Renal cortex interstitium (tissue), 15 donors: ENCODE measurements at places on chromosomes 13 and 19. TPM values are rescaled to one million over a fixed set of nuclear protein-coding genes. Genes with fewer than 3 reads are reported as not detected.

DNA sequence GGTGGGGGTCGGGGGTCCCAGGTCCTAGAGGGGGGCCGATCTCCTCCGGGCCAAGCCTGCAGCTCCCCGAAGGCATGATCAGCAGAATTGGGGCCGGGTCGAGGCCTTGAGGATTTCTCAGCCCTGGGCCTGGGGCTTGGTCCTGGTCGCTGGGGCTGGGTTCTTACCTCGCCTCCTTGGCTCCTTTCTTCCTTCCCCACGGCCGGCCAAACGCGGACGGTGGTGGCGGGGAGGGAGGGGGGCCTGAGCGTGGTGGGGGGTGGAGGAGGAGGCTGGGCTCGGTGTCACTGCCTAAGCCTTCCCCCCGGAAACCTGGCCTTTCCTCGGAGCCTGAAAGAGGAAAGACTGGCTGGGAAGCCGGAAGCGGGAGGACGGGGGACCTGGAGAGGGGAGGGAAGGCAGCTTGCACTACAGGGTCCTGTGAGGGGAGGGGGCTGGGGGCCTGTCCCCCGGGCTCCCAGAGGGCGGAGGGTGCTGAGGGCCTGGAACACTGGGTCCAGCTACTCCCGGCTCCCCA lies at the start of gene ZNF579:
TSS of gene ZNF579 (minus strand) at position 221 of the 517 bp plus-strand sequence. CDS start 1,209 bp downstream, outside the sequence.
- peak; percentile 85 for DNase-seq

- DNase-seq, result no peak
Observed at GRCh38 chr13:91323349-91323748, 24.1 kb upstream of the MIR17HG start.

GRCh38 chr13:68380041-68380973 lies 1150.2 kb upstream of the PCDH9 start:
- no peak for DNase-seq

- DNase-seq, result no peak
Observed at GRCh38 chr13:50914848-50915247, 5.3 kb downstream of the RNASEH2B start.

DNA sequence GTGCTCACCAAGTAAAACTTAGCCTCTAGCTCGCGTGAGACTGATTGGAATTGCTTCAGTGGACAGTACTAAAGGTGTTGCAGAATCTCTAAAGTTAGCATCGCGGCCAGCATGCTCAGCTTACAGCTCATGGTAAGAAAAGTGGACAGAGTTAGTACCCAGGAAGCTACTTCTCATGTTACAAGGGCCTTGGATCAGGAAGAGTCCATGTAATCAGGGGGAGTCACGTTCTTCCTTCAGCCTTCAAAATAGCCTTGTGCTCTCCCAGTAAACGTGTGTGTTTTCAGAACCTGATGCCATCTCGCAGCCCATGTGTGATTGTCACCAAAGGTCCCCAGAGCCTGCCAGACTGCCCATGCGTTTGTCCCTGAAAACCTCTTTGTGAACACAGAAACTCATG lies 195.8 kb upstream of the RNF113B start:
- DNase-seq, result peak; percentile 70

GRCh38 chr13:113203507-113204377 lies 4.7 kb downstream of the PCID2 start:
- DNase-seq, result no peak

- no peak for DNase-seq
Observed at GRCh38 chr13:24100188-24100587, 60.3 kb upstream of the SPATA13 start.

GRCh38 chr19:6724631-6725492 lies 4.4 kb upstream of the C3 start:
- no peak for DNase-seq

- DNase-seq, result no peak
Observed at GRCh38 chr19:11031421-11032070, 57.7 kb upstream of the LDLR start.

GRCh38 chr13:108214441-108215271 lies 680 bp downstream of the LIG4 start:
- no peak for DNase-seq

DNA sequence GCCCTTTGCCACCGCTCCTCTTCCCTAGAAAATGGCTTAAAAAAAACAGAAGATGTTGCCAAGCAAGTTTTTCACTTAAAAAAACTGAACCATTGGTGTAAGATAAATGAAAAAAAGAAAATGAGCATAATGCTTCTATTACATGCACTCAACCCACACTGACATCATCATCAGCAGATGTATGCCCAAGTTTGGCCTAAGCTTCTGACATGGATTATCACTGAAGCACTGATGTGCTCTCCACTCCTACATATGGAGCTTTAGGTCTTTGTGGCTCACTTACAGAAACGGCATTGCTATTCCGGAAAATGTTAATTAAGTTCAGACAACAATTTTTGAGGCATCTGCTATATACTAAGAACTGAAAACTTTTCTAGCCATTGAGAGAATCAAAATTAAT lies 8.0 kb downstream of the RXFP2 start:
- DNase-seq, result no peak

DNA sequence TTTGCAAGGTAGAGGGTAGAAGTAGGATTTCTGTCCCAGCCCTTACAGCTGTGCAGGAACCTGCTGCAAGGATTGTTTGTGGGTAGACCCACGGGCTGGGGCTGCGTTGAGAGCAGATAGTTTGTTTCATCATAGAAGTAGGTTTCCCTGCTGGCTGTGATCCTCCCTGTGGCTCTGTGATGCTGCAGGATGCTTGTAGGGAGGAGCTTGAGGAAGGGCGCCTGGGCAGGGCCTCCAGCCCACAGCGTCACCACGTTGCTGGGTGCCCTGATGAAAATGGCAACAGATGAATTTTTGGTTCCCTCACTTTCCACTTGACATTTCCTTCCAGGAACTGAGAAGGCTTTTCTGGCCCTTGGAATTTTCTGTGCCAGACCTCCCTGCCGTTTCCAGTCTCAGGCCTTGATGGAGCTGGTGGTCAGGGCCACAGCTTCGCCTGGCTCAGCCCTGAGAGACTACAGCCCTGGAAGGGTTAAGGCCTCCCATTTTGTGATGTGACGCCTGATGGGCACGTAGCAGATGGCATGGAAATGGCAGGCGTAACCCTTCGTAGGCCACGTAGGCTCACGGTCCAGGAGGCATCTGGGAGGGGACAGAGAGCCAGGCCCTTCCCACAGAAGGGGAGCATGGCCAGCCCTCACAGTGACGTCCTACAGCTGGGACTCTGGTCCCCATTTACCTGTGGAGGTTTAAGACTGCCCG lies 42.2 kb downstream of the GATAD2A start:
- DNase-seq, result no peak

GRCh38 chr13:58712191-58712590 lies 1080.6 kb downstream of the PCDH17 start:
- DNase-seq, result no peak

GRCh38 chr19:54469496-54469934 lies 3.6 kb downstream of the CDC42EP5 start:
- no peak for DNase-seq

GRCh38 chr19:35712567-35713505 lies 5.0 kb upstream of the KMT2B start:
- no peak for DNase-seq

GRCh38 chr19:33302175-33302973 lies at the start of gene CEBPA:
Gene CEBPA, minus strand, starts transcription at chr19:33302534. Its CDS starts 120 bp downstream, at chr19:33302414.
- peak; percentile 66 for DNase-seq

DNA sequence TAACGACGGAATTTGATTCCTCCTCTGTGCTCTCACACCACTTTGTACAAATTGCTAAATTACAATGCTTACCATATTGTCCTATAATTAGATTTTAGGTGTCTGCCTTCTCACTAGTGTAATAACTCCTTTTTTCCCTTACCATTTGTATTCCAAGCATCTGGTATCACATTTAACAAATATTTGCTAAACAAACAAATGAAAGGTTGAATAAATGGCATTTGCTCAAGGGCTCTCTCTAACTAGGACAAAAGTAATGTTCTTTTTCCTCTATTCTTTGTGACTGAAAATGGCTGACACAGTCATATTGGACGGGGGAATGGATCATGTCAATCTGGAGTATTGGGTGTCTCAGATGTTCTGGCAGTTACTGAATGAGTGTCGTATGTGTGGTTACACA lies 99.7 kb downstream of the ENOX1 start:
- no peak for DNase-seq

DNA sequence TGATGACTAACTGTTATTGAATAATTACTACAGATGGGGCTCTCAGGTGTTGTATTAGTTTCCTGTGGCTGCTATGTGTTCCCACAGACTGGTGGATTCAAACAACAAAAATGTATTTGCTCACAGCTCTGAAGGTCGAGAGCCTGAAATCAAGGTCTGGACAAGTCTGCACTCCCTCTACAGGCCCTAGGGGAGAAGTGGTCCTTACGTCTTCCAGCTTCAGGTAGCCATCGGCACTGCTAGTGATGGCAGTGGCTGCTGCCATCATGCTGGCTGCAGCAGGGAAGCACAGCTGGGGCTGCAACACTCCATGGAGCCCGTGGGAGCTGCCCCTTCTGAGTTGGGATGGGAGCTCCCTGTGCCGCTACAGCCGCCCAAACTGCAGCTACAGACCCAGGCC lies 1.9 kb downstream of the TEX26 start:
- no peak for DNase-seq

GRCh38 chr13:108812661-108813060 lies 183.2 kb downstream of the MYO16 start:
- no peak for DNase-seq

DNA sequence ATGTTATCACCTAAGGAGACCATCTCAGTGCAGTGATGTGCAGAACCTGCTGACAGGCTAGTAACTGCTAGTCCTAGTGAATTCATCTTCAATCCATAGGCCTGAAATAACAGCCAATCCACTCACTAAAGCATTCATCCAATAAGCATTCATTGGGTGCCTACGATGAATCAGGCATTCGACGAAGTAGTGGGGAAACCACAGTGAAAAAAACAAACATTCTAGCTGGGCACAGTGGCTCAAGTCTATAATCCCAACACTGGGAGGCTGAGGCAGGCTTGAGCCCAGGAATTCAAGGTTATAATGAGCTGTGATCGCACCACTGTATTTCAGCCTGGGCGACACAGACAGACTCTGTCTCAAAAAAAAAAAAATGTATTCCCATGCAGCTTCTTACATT lies 135.6 kb downstream of the RNF17 start:
- DNase-seq, result no peak

DNA sequence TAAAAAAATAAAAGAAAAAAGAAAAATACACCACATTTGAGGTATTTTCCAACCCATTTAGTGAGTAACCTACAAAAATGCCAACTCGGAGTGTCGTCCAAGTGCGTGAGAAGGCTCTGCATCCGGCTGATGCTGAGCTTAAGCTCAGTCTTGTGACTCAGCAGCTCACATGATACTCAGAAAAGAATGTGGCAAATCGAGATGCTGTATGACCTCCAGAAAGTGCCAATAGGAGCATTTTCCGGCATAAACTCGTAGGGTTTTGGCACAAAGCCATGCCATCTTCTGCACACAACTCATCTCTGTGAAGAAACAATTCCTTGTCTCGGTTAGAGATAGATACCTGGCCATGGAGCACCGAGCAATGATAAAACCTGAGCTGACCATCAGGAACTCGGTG lies 58.5 kb downstream of the TRPM4 start:
- DNase-seq, result no peak

DNA sequence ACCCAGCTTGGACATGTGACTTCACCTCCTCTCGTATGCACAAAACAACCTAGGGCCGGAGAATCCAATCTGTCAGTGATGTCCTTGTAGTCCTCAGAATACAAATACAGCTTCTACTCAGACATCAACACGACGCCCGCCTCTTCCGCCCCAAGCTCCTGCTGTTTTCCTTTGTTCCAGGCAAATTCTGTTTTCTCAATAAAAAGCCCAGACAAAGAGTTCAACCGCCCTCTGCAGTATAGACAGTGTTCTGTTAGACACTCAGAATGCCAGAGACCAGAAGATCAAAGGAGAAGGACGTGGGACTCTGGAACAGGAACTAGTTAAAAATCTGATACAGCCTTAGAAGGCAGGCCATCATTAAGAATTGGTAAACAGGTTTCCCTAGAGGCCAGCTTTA lies 42.0 kb upstream of the GGACT start:
- DNase-seq, result no peak

- DNase-seq, result no peak
Observed at GRCh38 chr19:41050426-41050825, 37.8 kb upstream of the CYP2A13 start.

DNA sequence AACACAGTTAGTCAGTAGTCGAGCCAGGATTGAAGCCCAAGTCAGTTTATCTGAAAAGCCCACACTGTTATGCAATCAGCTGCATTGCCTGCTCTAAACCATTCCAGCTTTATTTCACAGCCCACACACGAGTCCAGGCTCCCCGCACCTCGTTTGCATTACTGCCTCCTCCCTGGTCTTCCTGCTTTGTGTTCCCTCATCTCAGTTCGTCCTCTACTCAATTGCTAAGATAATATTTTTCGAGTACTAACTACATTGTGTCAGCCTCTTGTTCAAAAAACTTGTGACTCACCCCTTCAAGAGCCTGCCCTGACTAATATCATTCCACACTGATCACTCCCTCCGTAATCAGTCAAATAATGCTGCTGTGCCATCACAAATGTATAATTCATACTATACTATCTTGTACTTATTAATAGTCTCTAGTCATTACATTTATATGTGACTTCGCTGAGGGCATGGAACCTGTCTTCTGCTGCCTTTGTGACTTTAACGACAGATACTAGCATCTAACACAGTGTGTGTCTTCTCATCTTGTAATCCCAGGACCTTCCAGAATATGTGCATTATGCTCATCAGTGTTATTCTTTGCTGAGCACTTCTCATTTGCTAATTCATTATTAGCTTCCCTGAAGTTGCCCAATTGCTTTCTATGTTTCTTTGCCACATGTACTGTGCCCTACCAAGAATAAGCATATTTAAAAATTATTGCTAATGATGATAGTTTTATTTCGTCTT lies 26.2 kb upstream of the WDFY2 start:
- no peak for DNase-seq

GRCh38 chr13:33636955-33637670 lies 180.8 kb upstream of the RFC3 start:
- no peak for DNase-seq

Gene PEAK3
- polyA plus RNA-seq, result 0.12 TPM

Gene MIR17HG
- polyA plus RNA-seq, result 5.1 TPM

Gene ZNF491
- 4.8 TPM for polyA plus RNA-seq

Gene POGLUT2
- 56.3 TPM for polyA plus RNA-seq

Gene ZBTB32
- 0.40 TPM for polyA plus RNA-seq

Gene DEDD2
- 30.5 TPM for polyA plus RNA-seq

Gene FLT3LG
- 2.5 TPM for polyA plus RNA-seq

Gene OVOL3
- polyA plus RNA-seq, result not detected

Gene TICAM1
- polyA plus RNA-seq, result 8.4 TPM

Gene GRIN2D
- 0.88 TPM for polyA plus RNA-seq

Gene METTL21C
- 0.82 TPM for polyA plus RNA-seq
